ENCODE measurements at places on chromosomes 2 and 18.

DNA sequence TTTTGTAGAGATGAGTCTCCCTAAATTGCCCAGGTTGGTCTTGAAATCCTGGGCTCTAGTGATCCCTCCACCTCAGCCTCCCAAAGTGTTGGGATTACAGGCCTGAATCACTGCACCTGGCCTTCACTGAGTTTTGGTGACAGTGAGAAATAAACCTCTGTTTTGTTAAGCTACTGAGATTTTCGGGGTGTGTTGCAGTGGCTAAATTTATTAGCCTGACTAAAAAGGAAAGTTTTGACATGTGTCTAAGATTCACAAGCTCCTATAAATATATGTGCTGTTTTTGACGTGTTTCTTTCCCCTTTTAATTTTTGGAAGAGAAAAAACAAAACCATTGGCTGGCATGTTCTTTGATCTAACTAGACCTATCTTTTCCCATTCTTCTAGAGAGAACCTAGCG lies 190.5 kb upstream of the MC4R start:
- DNase-seq = no peak

DNA sequence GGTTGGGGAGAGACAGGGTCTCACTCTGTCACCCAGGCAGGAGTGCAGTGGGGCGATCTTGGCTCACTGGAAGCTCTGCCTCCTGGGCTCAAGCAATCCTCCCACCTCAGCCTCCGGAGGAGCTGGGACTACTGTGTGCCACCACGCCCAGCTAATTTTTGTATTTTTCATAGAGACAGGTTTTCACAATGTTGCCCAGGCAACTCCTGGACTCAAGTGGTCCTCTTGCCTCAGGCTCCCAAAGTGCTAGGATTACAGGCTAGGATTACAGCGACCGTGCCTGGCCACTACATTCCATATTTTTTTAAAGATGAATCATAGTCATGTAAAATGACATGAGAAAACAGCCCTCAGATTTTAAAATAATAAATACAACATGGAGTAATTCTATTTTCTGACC lies 32.3 kb downstream of the CWC22 start:
- DNase-seq = no peak

- DNase-seq = peak; percentile 53
Measured at GRCh38 chr2:65053199-65053598, 3.0 kb upstream of the CEP68 start.

DNA sequence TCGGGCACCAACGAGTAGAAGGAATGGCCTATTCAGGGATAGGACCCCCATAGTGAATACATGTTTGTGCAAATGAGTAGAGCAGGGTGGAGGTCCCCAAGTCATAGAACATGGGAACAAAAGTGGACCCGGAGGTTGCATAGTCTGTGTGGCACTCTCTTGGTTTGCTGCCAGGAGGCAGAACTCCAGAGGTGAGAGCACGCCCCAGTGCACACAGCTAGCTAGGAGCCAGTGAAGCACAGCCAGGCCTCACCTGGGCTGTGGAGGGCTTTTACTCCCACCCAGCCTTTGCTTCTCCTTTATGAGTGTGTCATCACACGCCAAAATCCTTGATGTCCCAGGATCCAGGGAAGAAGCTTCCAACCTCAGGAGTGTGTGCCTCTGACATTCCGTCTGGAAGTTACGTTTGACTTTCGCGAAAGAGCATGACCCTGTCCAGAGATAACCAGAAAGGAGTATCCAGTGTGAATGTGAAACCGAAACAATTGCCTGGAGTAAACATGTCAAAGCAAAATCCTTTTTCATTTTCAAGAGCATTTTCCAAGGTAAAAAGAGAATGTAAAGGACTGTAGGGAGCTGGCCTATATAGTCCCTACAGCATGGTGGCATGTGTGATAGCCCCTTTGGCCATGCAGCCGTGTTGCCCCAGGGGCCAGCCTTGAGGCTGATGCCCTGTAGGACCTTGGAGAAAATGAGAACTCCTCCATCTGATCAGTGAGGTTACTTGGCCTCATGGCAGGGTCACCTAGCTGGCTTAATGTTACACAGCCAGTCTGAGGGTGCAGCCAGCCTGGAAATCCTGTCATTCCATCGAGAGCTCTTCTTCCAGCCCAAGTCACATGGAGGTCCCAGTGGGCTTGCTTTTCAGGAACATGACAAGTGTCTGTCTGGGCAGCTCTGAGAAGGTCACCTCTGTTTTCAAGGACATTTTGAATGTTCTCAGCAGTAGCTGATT lies 8.8 kb downstream of the TRIB2 start:
- DNase-seq = no peak

DNA sequence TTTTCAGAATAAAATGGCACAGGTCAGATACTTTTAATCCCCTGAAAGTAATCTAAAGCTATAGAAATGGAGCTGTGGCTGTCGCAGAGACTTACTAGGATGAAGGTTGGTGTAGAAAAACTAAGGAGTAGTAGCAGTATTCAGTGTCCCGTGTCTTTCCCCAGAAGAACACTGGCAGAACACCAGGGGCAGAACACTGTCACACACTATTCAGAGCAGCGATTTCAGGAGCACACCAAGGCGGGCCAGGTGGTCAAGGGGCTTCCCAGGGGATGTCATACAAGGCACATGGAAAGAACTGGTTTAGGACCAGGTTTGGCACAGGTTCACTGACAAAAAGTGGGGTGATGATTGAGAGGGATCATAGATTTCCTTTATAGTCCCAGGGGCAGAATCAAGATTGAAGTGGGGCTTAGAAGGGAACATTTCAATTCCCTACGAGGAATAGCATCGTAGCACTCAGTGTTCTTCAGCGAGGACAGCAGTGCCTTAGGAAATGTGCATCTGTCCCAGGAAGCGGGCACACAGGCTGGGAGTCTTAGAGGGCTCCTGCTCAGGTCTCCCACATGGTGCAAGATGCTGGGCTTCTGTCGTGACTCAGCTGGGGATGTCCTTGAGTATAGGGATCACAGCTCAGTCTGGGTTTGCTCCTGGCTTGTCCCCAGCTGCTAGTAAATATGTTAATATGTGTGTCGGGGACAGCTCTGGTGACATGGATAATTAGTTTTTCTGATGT lies 22.6 kb downstream of the BCL2L11 start:
- DNase-seq = no peak

DNA sequence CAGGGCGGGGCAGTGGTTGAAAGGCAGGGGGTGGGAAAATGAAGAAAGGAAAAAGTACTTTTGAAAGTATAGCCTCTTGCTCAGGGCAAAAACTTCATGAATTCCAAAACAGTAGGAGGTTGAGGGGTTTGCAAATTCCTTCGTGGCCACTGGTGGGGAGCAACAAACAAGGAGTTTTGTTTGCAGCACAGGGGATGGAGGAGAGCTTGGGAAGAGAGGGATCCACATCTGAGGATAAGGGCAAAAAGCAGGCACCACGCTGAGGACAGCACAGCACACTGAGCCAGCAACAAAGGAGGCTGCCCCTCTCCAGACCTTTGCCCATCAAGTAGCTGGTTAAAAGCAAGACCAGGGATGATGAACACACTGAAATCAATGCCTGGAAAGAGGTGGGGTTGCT lies 148.9 kb downstream of the TCF4 start:
- DNase-seq = no peak

GRCh38 chr2:5548991-5549715 lies 143.0 kb upstream of the SOX11 start:
- no peak for DNase-seq

DNA sequence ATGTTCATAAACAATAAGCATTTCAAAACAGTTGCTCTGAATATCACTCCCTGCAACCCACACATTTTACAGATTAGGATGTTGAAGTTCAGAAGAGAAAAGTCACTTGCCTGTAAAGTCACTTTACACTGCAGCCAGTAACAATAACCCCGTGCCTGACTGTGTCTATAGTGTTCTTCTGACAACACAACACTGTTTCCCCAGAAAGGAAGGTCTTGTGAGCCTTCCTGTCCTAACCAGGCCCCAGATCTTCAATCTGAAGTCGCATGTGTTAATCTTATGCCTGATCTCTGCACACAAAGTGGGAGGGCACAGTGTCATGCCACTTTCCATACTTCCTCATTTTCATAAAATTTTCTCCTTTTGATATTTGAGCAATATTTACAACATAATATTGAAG lies 120.2 kb downstream of the FEZ2 start:
- no peak for DNase-seq

Measured in activated T-cell treated with anti-CD3 and anti-CD28 coated beads, Interleukin-2, amount 50 U/mL, for 72 hours (primary cell).